Activated T-cell treated with anti-CD3 and anti-CD28 coated beads, Interleukin-2, amount 50 U/mL, for 72 hours (primary cell): ENCODE measurements at places on chromosomes 1 and 21. TPM values are rescaled to one million over a fixed set of nuclear protein-coding genes. Genes with fewer than 3 reads are reported as not detected.

Gene SOAT1
- total RNA-seq = 34.8 TPM

GRCh38 chr1:214707306-214708087 is 104.5 kb downstream of the CENPF start:
- no peaks in the 10 kb centered on the region for H3K27me3 ChIP-seq
- no peaks in the 10 kb centered on the region for H3K36me3 ChIP-seq
- H3K27ac ChIP-seq = no peak overlapping the region
- DNase-seq = no peak
- no peak overlapping the region for H3K4me3 ChIP-seq

GRCh38 chr1:216186141-216186540 is 237.1 kb downstream of the USH2A start:
- H3K27me3 ChIP-seq = no peaks in the 10 kb centered on the region
- no peak for DNase-seq
- no peaks in the 10 kb centered on the region for H3K4me1 ChIP-seq
- H3K4me3 ChIP-seq = no peak overlapping the region
- H3K36me3 ChIP-seq = no peaks in the 10 kb centered on the region

Gene OSCP1
- total RNA-seq = 1.4 TPM

GRCh38 chr21:38438462-38438893 is 59.8 kb downstream of the ERG start:
- no peaks in the 10 kb centered on the region for H3K36me3 ChIP-seq
- no peaks in the 10 kb centered on the region for H3K27me3 ChIP-seq
- no peak overlapping the region for H3K4me3 ChIP-seq
- no peak for DNase-seq
- no peaks in the 10 kb centered on the region for H3K4me1 ChIP-seq
- H3K27ac ChIP-seq = no peak overlapping the region

GRCh38 chr21:34962136-34962535 is 87.0 kb downstream of the RUNX1 start:
- H3K36me3 ChIP-seq = no peaks in the 10 kb centered on the region
- H3K4me1 ChIP-seq = peaks cover 85% of the 10 kb centered on the region
- H3K27ac ChIP-seq = peak overlapping the region; percentile 100
- no peak for DNase-seq

Gene C8B
- not detected for total RNA-seq

- no peak overlapping the region for H3K4me3 ChIP-seq
- H3K27ac ChIP-seq = no peak overlapping the region
- no peak for DNase-seq
- peaks cover 27% of the 10 kb centered on the region for H3K4me1 ChIP-seq
Observed at GRCh38 chr1:228413241-228414010, 3.2 kb downstream of the TRIM17 start.

DNA sequence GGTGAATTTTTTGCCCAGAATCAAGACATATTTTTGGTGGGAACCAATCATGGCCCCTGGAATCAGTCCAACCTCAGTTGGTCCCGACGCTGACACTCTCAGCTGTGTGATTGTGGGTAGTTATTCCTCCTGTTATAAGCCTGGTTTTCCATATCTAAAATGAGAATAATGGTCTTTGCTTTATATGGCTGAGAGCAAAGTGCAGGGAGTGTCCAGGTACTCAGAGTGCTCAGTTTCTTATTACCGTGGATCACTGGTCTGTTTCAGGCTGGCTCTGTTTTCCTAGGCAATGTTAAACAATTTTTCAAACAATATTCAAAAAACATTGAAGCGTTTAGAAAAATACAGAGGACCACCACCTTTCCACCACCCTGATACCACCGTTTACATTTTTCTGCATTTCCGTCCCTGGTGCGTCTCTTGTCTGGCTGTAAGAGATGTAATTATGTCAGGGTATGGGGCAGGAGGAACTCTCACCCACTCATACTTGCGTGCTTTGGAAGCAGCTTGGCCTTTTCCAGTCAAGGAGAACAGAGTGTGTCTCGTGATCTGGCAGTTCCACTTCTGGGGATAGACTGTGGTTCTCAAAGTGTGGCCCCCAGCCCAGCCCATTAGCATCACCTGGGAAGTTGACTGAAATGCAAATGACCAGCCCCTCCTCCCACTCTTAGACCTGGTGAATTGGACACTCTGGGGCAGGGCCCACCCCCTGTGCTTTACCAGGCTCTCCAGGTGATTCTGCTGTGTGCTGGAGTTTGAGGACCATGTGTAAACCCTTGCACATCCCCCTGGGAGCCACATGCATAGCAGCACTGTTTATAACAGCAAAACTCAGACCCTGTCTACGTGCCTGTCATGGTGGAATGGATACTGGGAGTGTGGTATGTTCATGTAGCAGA is 6.8 kb downstream of the MX1 start:
- H3K36me3 ChIP-seq = peaks cover 28% of the 10 kb centered on the region
- no peak overlapping the region for H3K4me3 ChIP-seq
- no peak for DNase-seq
- no peaks in the 10 kb centered on the region for H3K27me3 ChIP-seq

DNA sequence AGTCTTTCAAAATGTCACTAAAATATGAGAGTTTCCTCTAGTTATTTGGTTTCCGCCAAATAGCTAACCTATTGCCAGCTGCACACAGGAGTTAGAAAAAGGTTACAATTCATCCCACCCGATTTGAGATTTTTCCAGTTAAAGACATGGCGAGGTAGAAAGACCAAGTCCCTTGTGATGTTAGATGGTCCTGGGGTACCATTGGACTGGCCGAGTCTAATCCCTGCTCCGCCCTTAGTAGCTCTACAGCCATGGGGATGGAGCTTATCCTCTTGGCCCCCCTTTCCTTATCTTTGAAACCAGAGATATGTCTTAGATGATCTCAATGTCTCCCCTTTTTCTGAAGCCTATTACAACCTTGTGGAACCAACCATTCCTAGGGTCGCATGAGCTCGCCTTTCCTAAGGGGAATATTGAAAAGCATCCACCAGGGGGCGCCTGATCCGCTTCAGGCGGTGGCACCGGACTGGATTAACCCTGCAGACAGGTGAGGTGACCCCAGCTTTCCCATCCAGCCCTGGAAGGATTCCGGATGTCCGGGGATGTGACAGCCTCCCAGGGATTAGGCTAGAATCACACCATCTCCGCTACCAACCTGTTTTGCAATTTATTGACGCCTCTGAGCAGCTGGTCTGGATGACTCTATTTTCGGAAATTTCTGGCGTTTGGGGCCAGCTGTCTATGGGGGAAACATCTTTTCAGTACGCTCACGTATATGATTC is 68.3 kb upstream of the SIM2 start:
- H3K36me3 ChIP-seq = no peaks in the 10 kb centered on the region
- peak; percentile 73 for DNase-seq
- no peaks in the 10 kb centered on the region for H3K4me1 ChIP-seq
- H3K27me3 ChIP-seq = no peaks in the 10 kb centered on the region

DNA sequence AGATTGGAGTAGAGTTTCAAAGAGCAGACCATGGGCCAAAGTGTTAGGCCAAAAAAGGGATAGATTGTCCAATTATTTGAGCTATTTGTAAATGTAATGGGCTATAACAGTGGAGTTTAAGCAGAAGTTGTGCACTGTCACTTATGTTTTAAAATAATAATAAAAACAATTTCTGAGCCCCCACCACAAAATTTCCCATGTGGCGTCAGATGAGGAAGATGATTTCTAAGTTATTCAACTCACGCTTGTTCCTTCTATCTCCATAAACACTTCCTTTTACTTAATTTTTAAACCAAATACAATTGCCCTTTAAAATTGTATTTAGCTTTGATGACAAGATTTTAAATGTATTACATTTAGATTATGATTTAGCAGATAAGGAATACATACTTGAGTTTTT is 330.0 kb downstream of the PTPRC start:
- peaks cover 19% of the 10 kb centered on the region for H3K4me1 ChIP-seq
- H3K27ac ChIP-seq = no peak overlapping the region
- H3K27me3 ChIP-seq = no peaks in the 10 kb centered on the region
- DNase-seq = no peak

DNA sequence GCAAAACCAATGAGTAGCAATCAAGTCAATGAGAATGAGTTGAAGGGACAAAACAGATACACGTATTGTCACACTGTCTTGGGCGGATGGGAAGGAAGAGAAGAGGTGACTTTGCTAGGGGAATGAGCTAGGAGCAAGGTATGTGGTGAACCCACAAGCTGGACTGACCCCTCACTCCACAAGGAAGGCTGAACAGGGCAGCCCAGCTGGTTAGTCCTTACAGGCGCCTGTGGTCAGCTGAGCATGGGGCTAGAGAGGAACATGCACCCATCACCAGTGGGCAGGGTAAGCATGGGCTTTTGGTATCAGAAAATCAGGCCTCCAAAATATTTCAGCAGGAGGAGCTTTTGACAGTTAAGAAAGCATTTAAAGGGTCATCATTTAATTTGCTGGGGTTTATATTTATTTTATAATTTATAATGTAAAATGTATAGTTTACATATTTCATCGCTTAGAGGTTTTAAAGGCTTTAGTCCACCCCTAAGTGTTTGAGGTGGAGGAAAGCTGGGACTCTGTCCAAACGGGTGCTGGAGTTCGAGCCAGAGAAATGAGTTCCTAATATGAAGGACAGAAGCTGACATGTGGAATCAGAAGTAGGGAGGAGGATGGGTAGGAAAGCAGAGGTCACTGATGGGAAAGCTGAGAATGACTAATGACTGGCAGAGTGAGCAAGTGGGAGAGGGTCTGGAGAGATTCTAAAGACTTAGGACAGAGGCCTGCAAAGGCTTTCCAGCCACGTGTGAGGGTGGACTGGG is 22.0 kb upstream of the ACBD6 start:
- peaks cover 5% of the 10 kb centered on the region for H3K27me3 ChIP-seq
- no peak for DNase-seq
- H3K36me3 ChIP-seq = no peaks in the 10 kb centered on the region
- no peak overlapping the region for H3K27ac ChIP-seq

- no peak for DNase-seq
- no peaks in the 10 kb centered on the region for H3K27me3 ChIP-seq
- H3K4me1 ChIP-seq = peaks cover 20% of the 10 kb centered on the region
- no peaks in the 10 kb centered on the region for H3K36me3 ChIP-seq
Observed at GRCh38 chr1:198244772-198245171, 88.0 kb downstream of the NEK7 start.

DNA sequence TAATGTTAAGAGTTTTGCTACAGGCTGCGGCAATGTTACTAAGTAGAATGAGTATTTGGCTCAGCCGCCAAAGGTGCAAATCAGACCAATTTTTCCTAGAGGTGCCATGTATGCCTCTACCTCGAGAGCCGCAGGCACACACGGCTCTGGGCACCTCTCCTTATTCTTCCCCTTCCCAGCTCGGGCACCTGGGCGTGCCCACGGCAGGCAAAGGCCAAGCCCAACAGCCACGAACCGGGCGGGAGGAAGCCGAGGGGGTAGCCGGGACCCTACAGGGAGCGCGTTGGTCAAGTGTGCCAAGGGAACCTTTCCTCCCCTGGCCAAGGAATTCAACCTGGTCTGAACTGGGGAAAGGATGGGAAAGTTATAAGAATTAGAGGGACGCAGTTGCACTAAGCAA is 31.0 kb downstream of the LRRC3 start:
- no peak overlapping the region for H3K27ac ChIP-seq
- H3K36me3 ChIP-seq = no peaks in the 10 kb centered on the region
- no peak for DNase-seq
- peaks cover 4% of the 10 kb centered on the region for H3K4me1 ChIP-seq
- H3K4me3 ChIP-seq = peak overlapping the region; percentile 74
- H3K27me3 ChIP-seq = no peaks in the 10 kb centered on the region
